NCI-H1436 treated with DMSO at 0.1 percent for 48 hours (cell line): ENCODE measurements at places on chromosomes 13 and 19.

GRCh38 chr19:33624586-33624985 lies 2.8 kb downstream of the CHST8 start:
- DNase-seq: no peak

- no peak for DNase-seq
Measured at GRCh38 chr19:7597689-7598088, 2.0 kb downstream of the CAMSAP3 start.

DNA sequence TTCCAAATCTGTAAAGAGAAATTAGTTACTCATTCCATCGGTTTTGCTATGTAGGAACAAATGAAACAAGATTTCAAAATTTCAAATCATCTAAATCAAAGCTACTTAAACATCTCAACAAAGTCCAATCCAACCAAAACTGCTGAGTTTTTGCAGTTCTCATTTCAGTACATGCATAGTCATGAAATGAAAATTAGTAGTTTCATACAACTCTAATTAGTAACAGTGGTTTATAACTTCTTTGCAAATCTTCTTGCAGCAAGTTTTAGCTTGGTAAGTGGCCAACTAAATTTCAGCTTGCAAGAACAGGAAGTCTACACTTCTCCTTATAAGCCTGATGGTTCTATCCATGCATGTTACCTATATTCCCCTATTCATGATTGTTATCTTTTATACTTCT lies 75.6 kb downstream of the SPRY2 start:
- DNase-seq: no peak

GRCh38 chr19:50383852-50384684 lies at the start of gene POLD1:
Gene POLD1, plus strand, starts transcription at chr19:50384347. Its CDS starts 14,505 bp downstream, at chr19:50398852.
- peak; percentile 94 for DNase-seq

DNA sequence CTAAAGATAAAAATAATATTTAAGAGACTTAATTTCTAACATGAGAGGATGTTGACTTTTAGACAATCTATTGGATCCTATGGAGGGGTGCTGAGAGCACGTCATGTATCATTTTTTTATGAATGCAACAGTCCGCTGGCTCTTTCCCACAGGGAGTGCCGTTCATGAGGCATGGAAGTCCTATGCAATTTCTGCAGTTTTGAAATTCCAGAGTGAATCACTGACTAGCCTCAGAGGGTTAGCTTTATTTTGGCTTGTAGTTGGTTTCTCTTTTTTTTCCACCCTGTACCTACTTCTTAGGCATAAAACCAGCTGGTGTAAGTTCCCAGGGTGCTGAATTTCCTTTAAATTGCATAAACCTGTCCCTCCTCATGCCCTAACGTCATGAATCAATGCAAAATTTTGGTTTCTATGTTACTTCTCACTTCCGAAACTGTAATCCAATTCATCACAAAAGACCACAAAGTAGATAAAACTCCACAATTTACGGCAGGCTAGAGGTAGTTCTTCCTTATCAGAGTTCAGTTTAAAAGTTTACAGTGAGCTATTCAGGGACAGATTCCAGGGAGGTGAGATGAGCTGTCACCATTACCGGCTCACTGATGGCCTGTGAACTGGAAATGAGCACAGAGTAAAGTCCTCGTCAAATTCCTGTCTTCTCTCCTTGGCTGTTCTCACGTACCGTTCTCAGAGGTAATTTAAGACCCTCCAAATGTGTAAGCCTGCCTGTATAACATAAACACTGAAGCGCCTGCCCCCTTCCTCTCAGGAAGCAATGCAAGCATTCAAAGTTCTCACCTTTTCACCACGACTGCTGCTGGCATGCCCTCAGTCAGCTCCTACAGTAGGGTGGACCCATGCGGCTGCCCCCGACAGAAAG lies 216.6 kb upstream of the SLC10A2 start:
- DNase-seq: no peak

DNA sequence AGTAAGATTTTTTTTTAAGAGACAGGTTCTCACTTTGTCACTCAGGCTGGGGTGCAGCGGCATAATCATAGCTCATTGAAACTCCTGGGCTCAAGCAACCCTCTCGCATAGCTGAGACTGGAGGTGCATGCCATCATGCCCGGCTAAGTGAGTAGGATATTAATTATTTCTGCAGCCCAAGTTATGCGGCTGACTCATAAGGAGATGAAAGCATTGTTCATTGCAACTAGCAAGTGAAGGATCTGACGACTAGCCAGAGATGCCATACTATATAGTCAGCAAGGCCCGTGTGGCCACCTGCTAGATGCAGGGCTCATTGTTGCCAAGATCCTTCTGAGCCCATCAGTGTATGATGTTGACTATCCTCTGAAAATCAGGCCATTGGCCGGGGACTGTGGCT lies 45.2 kb downstream of the ABCC4 start:
- no peak for DNase-seq

DNA sequence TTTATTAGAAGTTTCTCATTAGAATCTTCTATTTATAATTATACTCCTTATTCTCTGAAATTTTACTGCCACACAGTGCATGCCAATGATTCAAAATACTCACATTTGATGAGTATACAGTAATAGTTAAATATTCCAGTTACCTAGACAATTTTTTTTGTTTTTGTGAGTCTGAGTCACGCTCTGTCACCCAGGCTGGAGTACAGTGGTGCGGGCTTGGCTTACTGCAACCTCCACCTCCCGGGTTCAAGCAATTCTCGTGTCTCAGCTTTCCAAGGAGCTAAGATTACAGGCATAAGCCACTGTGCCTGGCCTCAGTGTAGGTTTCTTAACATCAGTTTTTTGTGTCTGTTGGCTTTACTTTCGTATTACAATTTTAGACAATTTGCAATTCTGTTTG lies 87.1 kb downstream of the ZNF486 start:
- no peak for DNase-seq

DNA sequence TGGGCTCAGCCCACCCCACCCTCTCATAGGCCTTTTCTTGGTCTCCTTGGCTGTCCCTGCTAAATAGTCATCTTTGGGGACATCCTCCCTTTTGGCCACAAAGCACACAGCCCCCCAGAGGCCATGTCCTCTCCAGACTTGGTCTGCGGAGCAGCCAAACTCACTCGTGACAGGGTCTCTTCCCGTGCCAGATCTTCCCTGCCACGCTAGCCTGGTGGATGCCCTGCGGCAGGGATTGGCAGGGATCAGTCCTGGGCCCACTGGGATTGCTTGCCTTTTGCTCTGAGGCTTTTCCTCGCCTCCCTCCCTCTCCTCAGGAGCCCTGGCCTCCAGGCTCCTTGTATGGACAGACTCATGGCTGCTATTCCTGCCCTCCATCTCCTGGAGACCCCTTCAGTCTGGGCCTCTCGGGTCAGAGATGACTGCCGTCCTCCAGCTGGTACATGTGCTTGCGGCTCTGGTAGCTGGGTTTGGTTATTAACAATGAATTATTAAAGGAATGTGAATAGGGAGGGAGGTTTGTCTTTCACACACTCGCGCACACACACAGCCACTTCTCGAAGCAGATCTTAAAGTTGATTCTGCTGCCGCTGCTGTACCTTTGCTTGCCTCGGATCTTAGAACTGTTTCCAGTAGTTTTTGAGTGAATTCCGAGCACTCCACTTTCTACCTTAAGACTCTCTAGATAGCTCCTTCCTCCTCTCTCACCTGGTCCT lies 45.1 kb downstream of the NFIX start:
- no peak for DNase-seq

GRCh38 chr13:78608252-78608687 lies 4.9 kb upstream of the POU4F1 start:
- DNase-seq: no peak

- DNase-seq: no peak
Measured at GRCh38 chr19:13396250-13397080, 109.8 kb downstream of the CACNA1A start.

DNA sequence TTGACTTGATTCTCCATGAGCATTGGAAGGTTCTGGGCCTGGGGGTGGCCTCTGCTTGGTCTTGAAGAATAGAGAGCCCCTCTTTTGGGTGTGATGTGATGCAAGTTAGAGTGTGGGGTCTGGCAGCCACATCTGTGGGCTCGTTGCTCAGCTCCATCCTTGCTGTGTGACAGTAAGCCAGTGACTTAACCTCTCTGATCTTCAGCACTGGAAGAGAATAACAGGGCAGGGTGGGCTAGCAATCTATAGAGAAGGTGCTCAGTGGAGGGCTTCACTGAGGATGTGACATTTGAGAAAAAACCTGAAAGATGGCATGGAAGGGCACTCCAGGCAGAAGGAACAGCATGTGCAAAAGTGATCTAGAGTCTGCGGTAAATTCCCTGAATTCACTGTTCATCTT lies 28.2 kb downstream of the CELF5 start:
- no peak for DNase-seq

DNA sequence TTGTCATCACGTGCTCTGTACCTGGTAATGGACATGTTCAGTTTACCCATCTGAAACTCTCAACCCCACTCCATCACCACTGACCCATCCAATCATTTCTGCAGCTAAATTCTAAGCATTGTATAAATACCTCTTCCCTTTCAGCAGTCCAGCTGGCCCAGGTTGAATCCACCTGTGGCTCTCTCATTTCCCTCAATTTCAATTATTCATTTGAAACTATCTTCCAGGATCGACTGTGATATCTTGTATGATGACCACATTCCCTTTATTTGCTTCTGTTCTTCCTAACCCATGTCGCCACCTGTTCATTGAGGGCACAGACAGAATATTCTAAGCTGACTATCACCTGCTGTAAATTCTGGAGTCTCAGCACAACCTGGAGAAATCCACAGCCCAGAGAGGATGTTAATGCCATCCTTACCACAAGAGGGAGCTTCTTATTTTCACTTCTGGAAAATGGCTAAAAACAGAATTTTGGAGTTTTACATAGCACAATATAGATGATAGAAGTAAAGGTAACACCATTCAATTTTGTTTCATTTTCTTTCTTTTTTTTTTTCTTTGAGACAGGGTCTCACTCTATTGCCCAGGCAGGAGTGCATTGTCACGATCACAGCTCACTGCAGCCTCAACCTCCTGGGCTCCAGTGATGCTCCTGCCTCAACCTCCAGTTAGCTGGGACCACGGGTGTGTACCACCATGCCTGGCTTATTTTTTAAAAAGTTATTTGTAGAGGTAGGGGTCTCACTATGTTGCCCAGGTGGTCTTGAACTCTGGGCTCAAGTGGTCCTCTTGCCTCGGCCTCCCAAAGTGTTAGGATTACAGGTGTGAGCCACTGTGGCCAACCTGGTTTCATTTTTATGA lies 38.6 kb downstream of the ZNF823 start:
- no peak for DNase-seq

- DNase-seq: no peak
Measured at GRCh38 chr13:112705286-112705685, 15.4 kb downstream of the ATP11A start.

GRCh38 chr19:35135389-35135909 lies 590 bp upstream of the LGI4 start:
- no peak for DNase-seq

DNA sequence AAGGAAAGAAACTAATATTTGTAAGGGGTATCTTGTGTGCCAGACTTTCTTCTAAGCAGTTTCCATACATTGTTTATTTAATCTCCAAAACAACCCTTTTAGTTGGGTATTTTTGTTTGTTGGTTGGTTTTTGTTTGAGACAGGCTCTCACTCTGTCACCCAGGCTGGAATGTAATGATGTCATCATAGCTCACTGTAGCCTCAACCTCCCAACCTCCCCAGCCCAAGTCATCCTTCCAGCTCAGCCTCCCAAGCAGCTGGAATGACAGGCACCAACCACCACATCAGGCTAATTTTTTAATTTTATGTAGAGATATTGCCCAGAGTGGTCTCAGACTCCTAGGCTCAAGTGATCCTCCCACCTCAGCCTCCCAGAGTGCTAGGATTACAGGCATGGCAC lies 41.2 kb upstream of the LSM14A start:
- DNase-seq: no peak

DNA sequence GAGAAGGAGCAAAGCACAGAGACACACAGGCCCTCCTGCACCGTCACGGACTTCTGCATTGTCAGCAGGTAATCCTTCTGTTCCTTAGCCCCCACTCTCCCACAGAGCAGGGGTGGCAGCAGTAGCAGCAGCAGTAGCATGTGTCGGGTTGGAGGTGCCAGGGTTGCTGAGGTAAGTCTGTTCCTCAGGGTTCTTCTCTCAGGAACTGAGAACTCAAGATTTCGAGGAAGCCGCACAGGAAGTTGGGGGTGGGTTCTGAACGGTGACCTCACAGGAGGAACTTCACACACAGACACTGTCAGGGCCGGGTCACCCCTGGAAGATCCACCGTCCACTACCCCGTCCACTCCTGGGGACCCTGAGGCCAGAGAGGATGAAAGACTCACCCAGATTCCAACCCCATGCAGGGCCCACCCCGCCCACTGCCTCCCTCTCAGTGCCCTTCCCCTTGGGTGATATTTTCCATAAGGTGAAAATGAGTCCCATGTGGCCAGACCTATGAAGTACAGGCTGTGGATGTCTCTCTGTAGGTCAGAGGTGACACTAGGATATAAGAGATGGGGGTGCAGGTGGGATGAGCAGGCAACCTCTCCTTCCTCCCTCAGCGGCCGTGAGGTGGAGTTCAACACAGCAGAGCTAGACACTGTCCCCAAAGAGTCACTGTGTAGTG lies at the start of gene SIGLEC12:
TSS of gene SIGLEC12 (minus strand) at position 207 of the 670 bp plus-strand sequence. CDS start at position 140, 67 bp downstream.
- DNase-seq: no peak

DNA sequence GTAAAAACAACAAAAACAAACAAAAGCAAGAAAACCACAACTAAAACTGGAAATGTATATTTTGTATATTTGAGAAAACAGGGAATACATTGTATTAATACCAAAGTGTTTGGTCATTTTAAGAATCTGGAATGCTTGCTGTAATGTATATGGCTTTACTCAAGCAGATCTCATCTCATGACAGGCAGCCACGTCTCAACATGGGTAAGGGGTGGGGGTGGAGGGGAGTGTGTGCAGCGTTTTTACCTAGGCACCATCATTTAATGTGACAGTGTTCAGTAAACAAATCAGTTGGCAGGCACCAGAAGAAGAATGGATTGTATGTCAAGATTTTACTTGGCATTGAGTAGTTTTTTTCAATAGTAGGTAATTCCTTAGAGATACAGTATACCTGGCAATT lies 17.1 kb downstream of the KLF5 start:
- no peak for DNase-seq

- DNase-seq: no peak
Measured at GRCh38 chr19:38557205-38557799, 60.5 kb downstream of the MAP4K1 start.

DNA sequence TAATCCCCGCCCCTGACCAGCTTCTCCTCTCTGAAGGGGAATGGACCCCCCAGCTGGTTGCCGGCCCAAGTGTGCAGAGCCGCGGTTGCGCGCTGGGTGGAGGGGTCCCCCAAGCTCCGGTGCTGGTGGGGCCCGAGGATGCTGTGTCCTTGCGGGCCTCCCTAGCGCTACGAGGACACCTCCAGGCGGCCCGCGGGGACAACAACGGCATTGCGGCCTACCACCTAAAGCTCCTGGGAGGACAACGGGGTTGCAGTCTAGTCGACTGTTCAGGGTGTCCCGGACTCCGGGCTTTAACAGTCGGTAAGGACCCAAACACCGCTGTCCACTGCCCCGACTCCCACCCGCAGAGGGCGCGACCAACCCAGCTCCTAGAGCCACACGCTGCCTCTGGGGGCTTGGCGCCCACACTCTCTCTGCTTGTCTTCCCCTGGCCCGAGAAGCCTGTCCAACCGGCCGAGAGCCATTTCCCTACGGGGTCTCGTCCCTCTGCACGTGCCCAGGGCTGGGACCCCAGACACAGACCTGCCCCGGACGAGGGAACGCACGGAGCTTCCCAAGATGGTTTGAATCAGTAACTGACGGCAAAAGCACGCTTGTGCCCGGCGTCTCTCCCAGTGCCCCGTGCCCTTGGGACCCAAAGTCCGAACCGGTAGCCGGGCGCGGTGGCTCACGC lies 927 bp upstream of the SDHAF1 start:
- DNase-seq: no peak
